Regular cardiac myocyte (primary cell): ENCODE measurements at places on chromosomes 11 and 22. TPM values are rescaled to one million over a fixed set of nuclear protein-coding genes. Genes with fewer than 3 reads are reported as not detected.

Gene NRGN
- 0.28 and 0.77 TPM in 2 replicates for total RNA-seq

Gene GGT5
- 7.1 and 9.9 TPM in 2 replicates for total RNA-seq

Gene MS4A3
- total RNA-seq: not detected in 2 replicates

Gene WNT7B
- under 0.01 and 0.58 TPM in 2 replicates for total RNA-seq

Gene SLC5A4
- total RNA-seq: not detected in 2 replicates

Gene KLHL35
- 4.0 and 6.2 TPM in 2 replicates for total RNA-seq

Gene OR4D5
- total RNA-seq: not detected in 2 replicates

Gene MYOD1
- not detected in 2 replicates for total RNA-seq

Gene GAB4
- not detected in 2 replicates for total RNA-seq

Gene POU2AF2
- total RNA-seq: not detected in 2 replicates

Gene PANX3
- total RNA-seq: not detected in 2 replicates

Gene OR52E8
- total RNA-seq: not detected in 2 replicates

Gene OLFML1
- total RNA-seq: 5.9 and 10.7 TPM in 2 replicates

Gene TM7SF2
- total RNA-seq: 8.6 and 14.7 TPM in 2 replicates

Gene OR51B6
- not detected in 2 replicates for total RNA-seq

Gene TPBGL
- total RNA-seq: 0.28 TPM in 1 of 2 replicates, not detected in the other

Gene CCDC157
- total RNA-seq: 1.1 and 1.7 TPM in 2 replicates
